ENCODE measurements at places on chromosomes 6 and 20. TPM values are rescaled to one million over a fixed set of nuclear protein-coding genes. Genes with fewer than 3 reads are reported as not detected.

DNA sequence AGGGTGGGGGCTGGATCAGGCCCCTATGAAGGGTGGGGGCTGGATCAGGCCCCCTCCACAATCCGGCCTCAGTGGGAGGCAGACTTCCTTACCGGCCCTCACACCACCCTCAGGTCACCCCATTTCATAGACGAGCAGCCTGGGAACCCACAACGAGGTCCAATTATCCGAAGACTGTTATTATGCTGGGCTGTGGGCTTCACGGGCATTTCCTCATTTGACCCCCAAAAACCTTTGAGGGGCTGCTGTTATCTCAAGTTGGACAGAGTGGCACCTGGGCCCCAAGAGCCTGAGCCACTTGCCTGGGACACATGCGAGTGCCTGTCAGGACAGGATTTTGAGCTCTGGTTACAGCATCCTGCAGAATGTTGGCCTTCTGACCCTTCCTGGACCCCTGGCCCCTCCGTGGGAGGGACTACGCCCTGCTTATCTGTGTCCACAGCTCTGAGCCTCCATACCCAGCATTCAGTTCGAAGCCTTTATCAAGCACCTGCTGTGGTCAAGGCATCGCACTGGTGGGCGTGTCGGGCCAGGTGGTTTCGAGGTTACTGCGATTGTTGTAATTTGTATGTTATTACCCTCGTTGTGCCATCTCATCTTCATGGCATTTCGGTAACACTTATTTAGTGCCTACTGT lies 34.5 kb upstream of the PCMTD2 start:
- DNase-seq: no peak

DNA sequence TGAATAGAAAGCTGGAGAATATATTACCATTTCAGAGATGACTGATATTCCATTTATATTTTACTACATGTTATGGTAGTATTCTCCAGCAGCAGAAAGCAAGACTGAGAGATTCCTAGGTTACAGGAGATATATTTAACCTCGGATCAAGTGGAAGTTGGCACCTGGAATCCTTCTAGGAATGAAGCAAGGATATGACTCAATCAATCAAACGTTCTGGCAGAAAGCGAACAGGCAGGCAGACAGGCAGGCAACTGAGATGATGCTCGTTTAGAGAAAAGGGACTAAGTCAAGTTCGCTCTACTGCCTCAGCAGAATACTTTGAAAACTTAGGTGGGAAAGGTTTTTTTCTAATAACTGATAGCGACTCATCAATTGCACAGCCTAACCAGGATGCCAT lies 46.2 kb downstream of the PAK5 start:
- DNase-seq: peak; percentile 9

Gene RIMS4
- total RNA-seq: 0.04 TPM

Gene PPP1R16B
- 0.12 TPM for total RNA-seq

GRCh38 chr6:12279322-12280091 lies 10.7 kb upstream of the EDN1 start:
- DNase-seq: no peak

GRCh38 chr6:141133836-141134235 lies 998.9 kb upstream of the GJE1 start:
- DNase-seq: no peak

DNA sequence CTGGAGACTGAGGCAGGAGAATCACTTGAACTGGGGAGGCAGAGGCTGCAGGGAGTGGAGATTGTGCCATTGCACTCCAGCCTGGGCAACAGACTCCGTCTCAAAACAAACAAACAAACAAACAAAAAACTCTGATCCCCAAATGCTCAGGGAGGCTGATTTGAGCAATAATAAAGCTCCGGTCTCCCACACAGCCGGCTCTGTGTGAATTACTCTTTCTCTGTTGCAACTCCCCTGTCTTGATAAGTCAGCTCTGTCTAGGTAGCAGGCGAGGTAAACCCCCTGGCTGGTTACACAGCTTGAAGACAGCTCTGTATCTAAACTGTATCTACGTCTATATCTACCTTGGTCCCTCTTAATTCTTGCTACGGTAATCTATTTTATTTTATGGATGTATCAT lies 6.4 kb upstream of the SERINC3 start:
- no peak for DNase-seq

- no peak for DNase-seq
These were observed 456.2 kb downstream of the CD83 start for GRCh38 chr6:14573703-14574290.

DNA sequence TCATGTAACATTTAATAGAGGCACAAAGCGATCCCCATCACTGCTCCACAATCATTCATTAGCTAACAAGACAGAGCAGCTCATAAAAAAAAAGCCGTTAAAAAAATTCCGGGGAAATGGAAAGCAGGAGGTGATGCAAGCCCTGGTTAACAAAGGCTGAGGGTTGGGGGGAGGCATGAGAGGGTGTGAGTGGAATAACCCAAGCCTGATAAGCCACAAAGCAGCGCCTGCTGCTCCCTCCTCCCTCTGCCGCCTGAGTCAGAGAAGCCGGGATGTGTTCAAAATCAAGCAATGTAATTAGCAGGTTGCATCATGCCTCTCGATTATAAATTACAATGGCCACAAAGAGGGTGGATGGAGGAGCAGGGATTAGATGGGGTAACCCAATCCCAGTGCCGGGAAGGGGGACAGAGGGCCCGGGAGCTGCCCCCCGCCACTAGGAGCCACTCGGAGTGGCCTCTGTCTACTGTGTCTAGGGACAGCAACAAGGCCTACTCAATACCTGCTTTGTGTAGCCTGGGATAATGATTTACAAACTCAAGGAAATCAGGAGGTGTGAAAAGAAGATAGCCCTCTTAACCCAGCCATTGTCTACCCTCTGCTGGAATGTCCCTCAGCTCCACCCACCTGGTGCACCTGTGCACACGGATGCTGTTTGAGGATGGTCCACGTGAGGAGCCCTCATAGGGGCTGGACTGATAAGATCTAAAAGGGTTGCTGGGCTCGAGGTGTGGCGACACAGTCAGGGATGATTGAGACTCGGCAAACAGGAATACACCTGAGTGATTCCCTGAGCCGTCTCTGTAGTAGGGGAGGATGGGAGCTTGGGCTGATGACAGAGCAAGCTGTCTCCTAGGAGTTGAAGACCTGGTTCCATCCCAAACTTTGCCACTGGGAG lies 156.9 kb downstream of the VEGFA start:
- peak; percentile 53 for DNase-seq

DNA sequence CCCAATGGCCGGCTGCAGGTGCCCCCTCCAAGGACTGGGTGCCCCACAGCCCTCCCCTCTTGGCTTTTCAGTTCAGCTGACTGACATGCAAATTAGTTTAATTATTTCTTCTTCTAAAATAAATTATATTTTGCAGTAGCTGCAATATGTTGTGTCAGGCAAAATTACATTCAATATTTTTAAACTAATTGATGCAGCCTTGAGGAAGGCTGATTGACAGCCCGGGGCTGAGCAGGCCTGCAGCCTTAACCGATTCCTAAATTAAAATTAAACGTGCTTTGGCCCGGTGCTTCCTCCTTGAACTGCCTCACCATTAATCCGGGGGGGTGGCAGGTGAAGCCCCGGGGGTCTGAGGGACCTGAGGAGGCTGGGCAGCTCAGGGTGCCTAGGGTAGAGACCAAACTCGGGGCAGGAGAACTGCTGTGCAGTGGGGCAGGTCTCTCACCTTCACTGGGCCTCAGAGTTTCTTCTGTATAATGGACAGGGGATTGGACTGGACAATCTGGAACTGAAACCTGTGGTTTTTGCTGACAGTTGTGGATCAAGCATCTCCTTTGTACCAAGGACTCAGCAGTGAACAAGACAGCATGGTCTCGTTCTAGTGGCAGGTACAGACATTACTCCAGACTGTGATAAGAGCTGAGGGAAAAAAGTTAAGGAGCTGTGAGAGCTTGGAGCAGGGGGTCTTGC lies 72.5 kb downstream of the CD40 start:
- no peak for DNase-seq

- no peak for DNase-seq
These were observed 207.4 kb downstream of the DLL1 start for GRCh38 chr6:170083236-170084051.

GRCh38 chr6:149313070-149313469 lies 4.4 kb upstream of the TAB2 start:
- no peak for DNase-seq

DNA sequence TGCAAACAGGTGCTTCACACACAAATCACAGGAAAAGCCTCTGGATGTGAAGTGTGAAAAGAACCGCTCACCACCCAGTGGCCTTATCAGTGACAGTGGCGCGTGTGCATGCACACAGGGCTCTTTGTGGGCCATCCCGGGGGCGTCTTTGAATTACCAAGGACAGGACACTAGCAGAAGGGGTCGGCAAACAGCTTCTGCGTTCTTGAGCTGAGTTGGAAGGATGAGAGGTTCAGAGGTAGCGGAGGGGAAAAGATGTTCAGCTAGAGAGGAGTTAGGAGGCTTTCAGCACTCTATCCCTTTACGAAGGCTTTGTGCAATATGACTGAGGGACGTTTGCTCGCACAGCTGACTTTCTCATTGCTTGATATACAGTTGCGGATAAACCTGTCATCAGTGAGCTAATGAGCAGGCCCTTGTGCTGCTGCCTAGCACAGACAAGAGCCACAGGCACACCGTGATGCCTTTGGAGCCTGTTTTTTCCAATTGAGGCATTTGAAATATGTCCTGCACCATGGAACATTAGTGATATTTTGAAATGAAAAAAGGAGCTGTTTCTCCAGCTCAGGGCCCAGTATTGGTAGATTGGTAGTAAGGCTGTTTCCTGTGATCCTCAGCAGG lies 83.1 kb downstream of the IYD start:
- DNase-seq: no peak

GRCh38 chr20:50658804-50659380 lies 32.5 kb downstream of the RIPOR3 start:
- DNase-seq: peak; percentile 65

Gene APOM
- total RNA-seq: 1.6 TPM

Gene SLC22A1
- 10.2 TPM for total RNA-seq

DNA sequence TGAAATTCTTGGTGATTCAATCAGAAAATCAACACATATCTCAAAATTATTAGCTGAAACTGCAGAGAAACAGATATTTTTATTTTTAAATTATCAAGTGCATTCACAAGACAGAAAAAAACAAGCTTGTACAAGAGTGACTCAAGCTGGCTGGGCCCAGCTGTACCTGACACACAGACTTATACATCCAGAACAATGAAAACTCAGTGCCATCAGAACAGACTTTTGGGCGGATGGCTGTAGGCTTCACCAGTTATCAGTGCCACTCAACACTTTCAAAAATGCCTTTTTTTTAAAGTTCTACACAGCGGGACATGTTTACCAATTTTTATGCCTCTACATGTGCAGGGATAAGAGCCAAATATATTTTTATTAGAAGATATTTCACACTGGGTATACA lies 102.8 kb downstream of the MYB start:
- DNase-seq: no peak

DNA sequence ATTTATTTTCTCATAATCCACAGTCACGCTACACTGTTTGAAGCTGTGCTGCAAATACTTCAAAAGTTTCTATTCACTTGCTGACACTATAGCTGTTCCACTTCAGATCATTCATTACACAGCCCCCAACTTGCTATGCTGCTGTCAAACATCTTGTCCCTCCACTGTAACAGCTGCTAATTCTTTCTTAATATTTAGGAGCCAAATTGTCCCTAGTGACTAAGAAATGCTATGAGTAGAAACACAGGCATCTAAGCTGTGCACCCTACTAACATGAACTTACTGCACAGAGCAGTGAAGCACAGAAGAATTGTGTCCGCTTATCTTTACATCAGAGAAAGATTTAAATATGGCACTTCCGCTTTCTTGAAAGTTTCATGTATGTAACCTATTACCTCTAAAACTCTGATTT lies 91.3 kb downstream of the PDE10A start:
- no peak for DNase-seq

- no peak for DNase-seq
These were observed 116.6 kb downstream of the ZDHHC14 start for GRCh38 chr6:157497579-157497978.

DNA sequence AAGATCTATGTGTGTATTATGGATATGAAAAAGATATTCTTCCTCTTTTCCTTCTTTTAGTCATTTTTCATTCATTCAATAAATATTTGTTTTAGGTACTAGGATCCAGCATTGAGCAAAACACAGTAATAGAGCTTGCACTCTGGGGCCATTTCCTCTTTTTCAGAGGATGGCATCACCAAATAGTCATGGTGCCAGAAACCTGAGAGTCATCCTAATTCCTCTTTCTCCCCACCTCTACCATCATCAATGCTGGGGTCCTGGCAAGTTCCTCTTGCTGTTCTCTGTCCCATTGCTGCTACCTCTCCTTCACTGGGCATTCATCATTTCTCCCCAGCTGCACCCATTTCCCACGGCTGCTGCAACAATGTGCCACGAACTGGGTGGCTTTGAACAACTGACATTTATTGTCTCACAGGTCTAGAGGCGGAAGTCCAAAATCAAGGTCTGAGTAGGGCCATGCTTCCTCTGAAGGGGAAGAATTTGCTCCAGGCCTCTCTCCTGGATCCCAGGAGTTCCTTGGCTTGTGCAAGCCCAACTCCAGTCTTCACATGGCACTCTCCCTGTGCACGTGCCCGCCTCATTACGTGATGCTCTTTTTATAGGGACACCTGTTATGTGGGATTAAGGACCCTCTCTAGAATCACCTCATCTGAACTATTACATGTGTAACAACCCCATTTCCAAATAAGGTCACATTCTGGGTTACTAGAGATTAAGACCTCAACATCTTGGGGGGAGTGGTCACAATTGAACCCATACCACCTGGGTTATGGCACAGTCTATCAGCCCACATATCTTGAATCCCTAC lies 9.5 kb upstream of the IGF2R start:
- no peak for DNase-seq

GRCh38 chr6:76222189-76222588 lies 149.7 kb upstream of the IMPG1 start:
- no peak for DNase-seq

Gene MOCS1
- total RNA-seq: 6.0 TPM

DNA sequence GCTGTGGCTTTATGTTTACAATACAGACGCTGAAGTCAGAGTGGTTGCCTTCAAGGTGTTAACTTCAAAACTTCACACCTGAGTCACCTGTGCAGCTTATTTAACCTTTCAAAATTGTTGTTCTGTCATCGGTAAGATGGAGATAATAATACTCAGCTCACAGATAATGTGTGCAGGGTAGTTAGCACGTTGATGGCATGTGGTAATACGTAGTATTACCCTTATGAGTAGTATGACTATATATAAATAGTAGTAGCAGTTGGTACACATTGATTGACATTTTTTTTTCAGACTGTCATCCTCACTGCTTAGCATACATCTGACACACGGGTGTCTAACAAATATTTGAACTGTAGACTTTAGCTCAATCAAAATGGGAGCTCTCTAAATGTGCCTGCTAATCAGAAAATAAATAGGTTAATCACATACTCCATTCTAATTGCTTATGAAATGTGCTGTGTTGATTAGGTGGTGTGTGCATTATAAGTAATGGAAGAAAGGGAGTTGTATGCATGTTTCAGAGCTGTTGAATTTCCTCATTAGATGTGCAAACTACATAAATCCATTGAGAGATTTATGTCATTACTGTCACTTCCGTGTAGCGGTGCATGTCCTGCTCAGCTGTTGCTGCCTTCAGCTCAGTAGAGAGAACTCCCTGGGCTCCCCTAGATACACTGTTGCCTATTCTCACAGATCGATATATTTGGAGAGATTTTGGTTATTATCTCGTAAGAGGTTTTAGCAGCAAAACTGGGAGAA lies 11.2 kb upstream of the MROH8 start:
- DNase-seq: no peak

Gene PTGIS
- total RNA-seq: 0.18 TPM

Gene CEP162
- total RNA-seq: 2.3 TPM

Measured in PC-3 (cell line).